ENCODE measurements at places on chromosomes 12 and 14. TPM values are rescaled to one million over a fixed set of nuclear protein-coding genes. Genes with fewer than 3 reads are reported as not detected.

- H3K4me3 ChIP-seq, result no peak overlapping the region
- H3K27me3 ChIP-seq, result no peaks in the 10 kb centered on the region
- no peaks in the 10 kb centered on the region for H3K4me1 ChIP-seq
- no peak overlapping the region for H3K27ac ChIP-seq
- H3K36me3 ChIP-seq, result no peaks in the 10 kb centered on the region
- DNase-seq, result no peak
Measured at GRCh38 chr12:68264158-68264855, 10.9 kb upstream of the IL22 start.

DNA sequence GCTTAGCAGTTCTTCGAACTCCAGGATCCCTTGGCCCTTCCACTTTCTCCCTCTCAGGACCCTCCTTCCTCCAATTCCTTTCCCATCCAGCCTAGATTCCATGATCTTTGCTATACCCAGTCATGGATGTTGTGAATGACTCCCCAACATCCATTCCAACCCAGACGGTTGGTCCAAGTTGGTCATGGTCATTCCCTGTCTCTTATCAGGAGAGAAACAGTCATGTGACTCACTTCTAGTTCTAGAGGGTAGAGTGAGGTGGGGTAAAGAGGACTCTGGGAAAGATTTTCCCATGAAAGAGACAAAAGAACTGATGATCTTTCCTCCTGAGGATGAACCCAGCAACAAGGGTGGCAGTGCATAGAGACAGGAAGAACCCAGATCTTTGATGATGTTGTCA lies 9.2 kb upstream of the P2RX7 start:
- H3K4me3 ChIP-seq, result no peak overlapping the region
- DNase-seq, result no peak
- no peak overlapping the region for H3K27ac ChIP-seq

ZNF385A gene
- 26.6 TPM for total RNA-seq

CCDC175 gene
- total RNA-seq, result not detected

GRCh38 chr12:47415054-47415453 lies 290.8 kb downstream of the RPAP3 start:
- no peak overlapping the region for H3K27ac ChIP-seq
- H3K4me1 ChIP-seq, result no peaks in the 10 kb centered on the region
- no peak for DNase-seq
- no peaks in the 10 kb centered on the region for H3K36me3 ChIP-seq
- no peak overlapping the region for H3K4me3 ChIP-seq
- no peaks in the 10 kb centered on the region for H3K27me3 ChIP-seq

POTEM gene
- not detected for total RNA-seq

DNA sequence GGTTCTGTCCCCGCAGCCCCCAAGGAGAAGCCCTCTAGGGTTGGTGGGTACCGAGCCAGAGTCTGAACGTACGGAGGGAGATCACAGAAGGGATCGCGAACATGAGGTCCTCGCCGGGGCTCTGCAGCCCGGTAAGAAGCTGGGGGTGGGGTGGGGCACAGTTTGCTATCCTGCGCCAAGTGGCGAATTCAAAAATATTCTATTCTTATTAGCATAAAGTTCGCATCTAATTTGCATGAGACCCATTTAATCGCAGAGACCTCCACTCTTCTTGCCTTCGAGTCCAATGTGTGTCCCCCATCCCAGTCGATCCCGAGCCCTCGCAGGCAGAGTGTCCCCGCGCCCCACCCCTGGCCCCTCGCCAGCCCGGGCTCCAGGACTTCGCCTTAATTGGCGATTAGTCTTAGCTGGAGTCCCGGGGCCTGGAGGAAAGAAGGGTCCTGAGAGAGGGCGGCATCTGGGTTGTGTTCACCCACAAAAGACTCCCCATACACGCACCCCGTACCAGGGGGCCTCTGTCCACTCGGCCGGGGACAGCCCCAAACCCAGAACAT lies 604 bp upstream of the ARHGEF25 start:
- peaks cover 49% of the 10 kb centered on the region for H3K4me1 ChIP-seq
- peak; percentile 41 for DNase-seq
- peak overlapping the region; percentile 85 for H3K27ac ChIP-seq

Data from glutamatergic neuron (in vitro differentiated cells).